ENCODE measurements at places on chromosomes 5 and 9.
A peak's percentile ranks its signal among the peaks of the same experiment; 100 is the strongest.

DNA sequence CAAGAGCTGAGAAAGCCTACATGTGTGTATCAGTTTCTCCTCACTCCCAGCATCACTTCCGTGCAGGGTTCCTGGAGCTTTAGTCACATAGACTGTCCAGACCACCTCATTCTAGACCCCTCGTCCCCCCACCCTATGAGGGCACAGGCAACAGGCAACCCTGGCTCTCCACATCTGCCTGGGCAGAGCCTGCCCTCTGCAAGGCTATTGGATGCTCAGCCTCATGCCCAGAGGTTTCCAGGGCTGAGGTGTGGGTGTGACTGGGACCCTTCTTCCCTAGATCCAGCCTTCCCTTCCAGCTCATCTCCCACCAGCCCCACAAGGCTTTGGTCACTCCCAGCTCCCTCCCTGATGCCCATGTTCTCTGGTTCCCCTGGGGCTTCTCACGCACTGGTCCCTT, 161.4 kb downstream of the PAX5 start:
- DNase-seq, result no peak

DNA sequence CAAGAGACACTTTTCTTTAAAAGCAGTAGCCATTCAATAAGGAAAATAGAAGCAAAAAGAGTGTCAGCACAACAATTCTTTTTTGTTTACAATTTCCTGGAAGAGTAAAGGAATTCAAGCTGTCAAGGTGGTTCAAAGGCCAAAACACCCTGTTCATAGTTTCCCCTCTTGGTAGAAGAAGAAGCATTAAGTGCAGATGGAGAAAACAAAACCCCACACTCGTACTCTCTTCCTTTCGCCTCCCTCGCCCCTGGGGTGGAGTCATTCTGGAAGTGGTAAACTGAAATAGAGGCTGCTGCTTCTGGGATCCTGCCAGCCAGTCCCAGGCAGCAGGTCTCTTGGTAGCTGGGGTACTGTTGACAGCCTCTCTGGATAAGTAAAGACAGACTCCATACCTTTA, 105.0 kb downstream of the ANKRD55 start:
- no peak for DNase-seq

DNA sequence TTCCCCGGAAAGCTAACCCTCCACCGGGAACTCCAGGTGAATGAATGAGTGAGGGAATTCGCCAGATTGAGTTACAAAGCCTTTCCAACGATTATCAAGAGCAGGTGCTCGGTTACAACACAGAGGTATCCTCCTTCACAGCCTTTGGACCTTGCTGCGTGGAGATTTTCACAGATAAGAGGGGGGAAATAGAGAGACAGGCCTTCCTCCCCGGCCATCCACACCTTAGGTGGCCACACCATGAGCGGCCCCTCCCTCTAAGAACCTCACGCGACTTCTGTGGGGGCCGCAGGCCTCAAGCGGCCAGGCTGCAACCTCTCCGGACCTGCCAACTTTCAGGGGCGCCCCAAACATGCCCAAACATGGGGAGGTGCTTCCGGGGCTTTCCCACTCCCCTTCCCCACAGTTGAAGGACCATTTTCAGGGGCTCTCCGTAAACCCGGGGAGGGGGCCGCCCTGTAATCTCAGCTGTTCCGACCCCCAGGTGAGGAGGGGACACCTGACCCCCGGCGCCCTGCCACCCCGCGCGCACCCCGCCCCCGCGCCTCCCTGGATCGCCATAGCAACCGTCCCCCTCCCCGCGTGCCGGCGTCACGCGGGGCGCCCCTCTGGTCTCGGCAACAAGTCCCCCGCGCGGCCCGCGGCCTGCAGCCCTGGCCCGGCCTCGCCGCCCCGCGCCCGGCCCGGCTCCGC, 603 bp downstream of the DENND1A start:
- DNase-seq, result no peak

GRCh38 chr5:43631182-43631910, 28.4 kb downstream of the NNT start:
- peak; percentile 4 for DNase-seq

GRCh38 chr5:1538741-1539392, 15.1 kb upstream of the LPCAT1 start:
- DNase-seq, result no peak

- DNase-seq, result no peak
Measured at GRCh38 chr5:35316611-35317274, 86.5 kb upstream of the PRLR start.

- no peak for DNase-seq
Measured at GRCh38 chr5:176819476-176819875, 9.1 kb downstream of the UNC5A start.

- no peak for DNase-seq
Measured at GRCh38 chr9:86594724-86595123, 240.5 kb upstream of the TUT7 start.

DNA sequence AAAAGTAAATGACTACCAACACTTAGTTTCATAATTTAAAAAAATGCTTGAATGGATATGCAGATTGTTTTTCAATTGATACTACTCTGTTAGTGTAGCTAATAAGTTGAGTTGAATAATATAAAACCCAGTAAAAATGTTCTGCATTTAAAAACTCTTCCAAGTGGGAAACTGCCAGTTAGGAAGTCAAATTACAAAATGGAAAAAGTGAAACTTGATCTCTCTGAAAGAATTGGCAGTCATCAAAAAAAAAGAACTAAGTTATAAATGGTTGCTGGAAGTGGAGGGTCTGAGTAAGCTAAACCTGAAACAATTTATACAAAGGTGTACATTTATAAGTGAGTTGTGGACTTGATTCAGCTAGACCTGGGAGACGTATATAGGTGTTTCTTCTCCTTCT, 52.4 kb downstream of the VCAN start:
- no peak for DNase-seq

- no peak for DNase-seq
Measured at GRCh38 chr5:149203921-149204441, 62.7 kb downstream of the ABLIM3 start.

- no peak for DNase-seq
Measured at GRCh38 chr9:82404881-82405280, 416.3 kb downstream of the SPATA31D1 start.

GRCh38 chr5:16934123-16934522, 2.0 kb downstream of the MYO10 start:
- no peak for DNase-seq

- DNase-seq, result no peak
Measured at GRCh38 chr5:146084376-146084775, 21.0 kb downstream of the PLAC8L1 start.

DNA sequence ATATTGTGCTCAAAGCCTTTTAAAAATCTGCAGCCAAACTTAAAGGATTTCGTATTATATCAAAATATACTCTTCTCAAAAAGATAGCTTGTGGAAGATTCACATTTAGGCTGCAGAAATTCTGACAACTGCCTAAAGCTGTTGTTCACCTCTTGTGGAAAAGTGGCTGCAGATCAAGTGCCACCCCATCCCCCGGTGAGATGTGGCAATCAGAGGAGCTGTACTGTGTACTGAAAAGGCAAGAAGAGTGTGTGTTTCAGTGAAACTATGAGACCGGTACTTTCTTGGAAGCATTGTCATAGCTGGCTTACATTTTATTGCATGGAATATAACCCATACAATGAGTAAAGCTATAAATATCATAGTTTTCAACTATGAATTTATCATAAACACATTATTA, 64.3 kb downstream of the CDH18 start:
- DNase-seq, result no peak

GRCh38 chr9:16368237-16369087, 502.0 kb downstream of the BNC2 start:
- DNase-seq, result peak; percentile 69

DNA sequence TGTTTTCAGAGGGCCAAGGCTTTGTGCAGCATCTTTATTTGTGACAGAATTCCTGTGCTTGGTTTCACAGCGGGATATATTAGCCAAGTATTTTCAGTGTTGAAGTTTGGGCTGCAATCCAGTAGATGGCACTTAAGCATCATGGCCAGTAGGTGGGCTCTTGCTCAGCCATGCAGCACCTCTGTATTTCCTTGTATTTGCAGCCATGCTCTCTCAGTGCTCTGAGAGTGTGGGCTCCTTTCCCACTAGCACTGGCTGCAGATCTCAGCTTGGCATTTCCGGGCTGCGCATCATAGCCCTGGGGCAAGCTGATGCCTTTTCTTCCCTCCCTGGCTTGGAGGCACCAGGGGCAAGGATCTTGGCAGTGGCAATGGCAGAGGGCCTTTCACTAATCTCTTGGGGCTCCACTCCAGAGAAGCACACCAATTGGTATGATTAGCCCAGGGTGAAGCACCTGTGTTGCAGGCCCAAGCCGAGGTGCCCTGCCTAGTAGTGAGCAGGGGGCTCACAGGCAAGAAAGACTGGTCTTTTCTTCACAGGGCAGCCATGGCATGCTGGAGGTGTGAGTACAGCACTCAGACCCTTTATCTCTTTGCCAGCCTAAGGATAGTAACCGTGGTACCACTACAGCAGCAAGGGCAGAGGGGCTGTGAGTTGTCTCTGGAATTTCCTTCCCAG, 48.3 kb downstream of the SLCO6A1 start:
- no peak for DNase-seq

DNA sequence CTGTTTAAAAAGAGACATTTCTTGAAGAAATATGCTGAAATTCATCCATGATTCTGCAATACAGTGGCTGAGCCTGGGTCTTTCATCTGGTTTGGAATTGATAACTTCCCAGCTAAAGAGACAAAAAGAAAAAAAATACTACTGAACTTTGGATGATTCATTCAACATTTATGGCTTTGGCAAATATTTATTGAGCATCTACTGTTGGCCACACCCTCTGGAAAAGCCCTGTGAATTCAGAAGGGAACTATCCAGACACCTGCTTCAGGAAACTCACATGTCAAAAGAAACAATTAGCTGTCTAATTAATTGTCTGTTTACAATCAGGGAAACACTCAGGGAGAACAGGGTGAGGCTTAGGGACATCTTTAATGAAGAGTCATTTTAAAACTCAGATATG, 17.8 kb upstream of the ZNF622 start:
- no peak for DNase-seq

DNA sequence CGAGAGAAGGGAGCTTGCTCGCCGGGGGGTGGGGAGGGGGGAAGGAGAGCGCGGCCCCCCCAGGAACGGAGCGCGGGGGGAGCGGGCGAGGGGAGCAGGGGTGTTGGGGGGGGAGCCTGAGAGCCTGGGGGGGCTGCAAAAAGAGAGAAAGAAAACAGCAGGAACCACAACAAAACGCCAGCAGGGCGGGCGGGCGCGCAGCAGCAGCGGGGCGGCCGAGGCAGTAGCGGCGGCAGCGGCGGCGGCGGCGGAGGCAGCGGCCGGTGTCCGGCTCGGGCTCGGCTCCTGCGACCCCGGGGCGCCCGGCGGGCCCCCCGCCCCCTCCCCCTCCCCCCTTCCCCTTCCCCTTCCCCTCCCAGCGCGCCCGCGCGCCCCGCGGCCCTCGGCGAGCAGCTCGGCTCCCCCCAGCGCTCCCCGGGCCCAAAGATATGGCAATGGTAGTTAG, 1.6 kb downstream of the NR2F1 start:
- DNase-seq, result no peak

- DNase-seq, result no peak
Measured at GRCh38 chr5:106966686-106967315, 703.9 kb downstream of the EFNA5 start.

DNA sequence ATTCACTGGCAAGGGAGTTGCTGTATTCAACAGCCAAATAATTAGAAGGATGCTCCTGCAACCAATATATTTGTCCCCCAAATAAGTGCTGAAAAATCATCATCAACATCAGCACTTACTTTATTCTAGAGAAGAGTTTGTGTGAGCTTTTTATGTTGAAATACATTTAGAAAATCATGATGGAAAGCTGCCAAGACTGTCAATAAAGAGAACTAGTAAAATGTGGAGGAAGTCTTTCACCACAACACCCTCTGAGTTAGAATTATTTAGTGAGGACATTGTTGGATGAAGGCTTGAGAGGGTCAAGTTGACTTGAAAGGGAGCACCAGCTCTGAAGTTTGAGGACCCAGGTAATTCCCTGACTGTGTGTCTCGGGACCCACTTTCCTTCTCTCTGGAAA, 100.2 kb upstream of the TBCA start:
- DNase-seq, result no peak

DNA sequence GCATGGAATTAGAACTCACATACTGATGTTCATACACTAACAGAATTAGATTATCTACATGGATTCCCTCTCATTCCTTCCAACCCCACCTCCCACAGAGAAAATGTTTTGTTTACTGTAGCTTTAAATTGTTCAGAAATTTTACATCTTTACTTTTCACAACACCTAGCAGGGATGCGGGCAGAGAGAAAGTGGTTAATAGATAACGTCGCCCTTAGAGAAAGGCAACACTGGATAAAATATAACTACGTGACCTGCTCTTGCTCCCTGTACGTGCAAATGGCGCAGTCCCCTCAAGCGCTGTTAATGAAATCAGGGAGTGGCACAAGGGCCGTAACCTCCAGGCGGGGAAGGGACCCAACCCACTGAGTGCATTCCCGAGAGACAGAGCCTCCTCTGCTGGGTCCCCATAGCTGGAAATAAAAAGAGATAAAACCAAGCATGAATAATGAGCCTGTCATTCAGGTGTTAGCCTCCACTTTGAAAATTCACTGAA, 125.3 kb upstream of the DAPK1 start:
- DNase-seq, result no peak

DNA sequence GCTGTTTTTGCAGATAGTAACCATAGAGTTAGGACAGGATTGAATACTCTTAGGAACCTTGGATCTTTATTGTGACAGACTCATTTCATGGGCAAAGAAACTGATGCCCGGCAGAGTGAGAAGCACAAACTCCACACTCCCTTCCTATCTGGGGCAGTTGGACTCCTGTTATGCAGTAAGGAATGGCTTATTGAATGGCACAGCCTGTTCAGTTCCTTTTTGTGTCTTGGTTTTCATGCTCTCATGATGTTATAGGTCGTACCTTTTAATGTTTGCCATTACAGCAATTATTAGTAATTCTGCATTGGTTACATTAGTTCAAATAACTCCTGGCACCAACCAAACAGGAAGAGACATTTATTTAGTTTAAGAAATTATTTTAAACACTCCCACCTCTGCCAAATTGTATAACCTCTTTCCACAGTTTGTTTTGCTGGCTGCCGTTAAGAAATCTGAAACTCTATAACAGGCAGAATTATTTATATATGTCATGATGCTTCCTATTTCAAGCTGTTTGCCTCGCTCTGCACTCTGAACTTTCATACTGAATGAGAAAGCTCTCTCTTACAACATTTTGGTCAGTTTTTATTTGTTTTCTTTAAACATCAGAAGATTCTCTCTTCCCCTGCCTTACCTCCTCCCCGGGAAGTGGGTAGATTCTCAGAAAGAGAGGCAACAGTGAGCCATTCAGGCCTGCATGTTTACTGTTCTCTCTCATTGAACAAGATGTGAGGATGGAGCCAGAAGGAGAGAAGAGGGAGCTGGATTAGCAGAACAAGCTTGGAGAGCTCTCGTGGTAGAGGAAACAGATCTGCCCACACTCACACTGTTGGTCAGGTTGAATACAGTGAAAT, 144.4 kb downstream of the ARHGEF28 start:
- no peak for DNase-seq
